ENCODE measurements at places on chromosomes 12 and 14.

DNA sequence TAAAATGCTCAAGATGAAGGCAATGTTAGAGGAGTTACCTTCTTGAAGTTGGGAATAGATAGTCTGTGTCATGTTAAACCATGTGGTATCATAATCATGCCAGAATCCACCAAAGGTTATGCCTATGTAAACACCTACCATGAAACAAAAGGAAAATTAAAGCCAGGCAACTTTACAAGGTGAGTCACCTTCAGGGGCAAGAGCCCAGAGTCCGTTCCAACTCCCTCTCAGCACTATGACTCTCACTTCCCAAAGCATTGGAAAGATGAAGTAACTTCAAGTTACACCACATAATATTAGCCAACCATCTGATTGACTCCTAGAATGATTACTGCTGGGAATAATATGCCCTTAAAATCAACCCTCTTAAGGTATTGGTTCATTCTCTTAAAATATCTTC lies 38.5 kb downstream of the CATSPERB start:
- DNase-seq, result no peak

- DNase-seq, result no peak
Observed at GRCh38 chr14:90940318-90940962, 120.0 kb downstream of the RPS6KA5 start.

GRCh38 chr14:29817767-29818405 lies 109.8 kb downstream of the PRKD1 start:
- no peak for DNase-seq

- no peak for DNase-seq
Observed at GRCh38 chr12:28413460-28414109, 223.3 kb downstream of the CCDC91 start.

- no peak for DNase-seq
Observed at GRCh38 chr12:132909030-132909368, 21.6 kb upstream of the CHFR start.

- DNase-seq, result no peak
Observed at GRCh38 chr14:44168566-44168965, 338.5 kb downstream of the FSCB start.

- no peak for DNase-seq
Observed at GRCh38 chr12:77299001-77299400, 233.6 kb upstream of the E2F7 start.

- no peak for DNase-seq
Observed at GRCh38 chr12:113066813-113067400, 10.4 kb downstream of the DTX1 start.

DNA sequence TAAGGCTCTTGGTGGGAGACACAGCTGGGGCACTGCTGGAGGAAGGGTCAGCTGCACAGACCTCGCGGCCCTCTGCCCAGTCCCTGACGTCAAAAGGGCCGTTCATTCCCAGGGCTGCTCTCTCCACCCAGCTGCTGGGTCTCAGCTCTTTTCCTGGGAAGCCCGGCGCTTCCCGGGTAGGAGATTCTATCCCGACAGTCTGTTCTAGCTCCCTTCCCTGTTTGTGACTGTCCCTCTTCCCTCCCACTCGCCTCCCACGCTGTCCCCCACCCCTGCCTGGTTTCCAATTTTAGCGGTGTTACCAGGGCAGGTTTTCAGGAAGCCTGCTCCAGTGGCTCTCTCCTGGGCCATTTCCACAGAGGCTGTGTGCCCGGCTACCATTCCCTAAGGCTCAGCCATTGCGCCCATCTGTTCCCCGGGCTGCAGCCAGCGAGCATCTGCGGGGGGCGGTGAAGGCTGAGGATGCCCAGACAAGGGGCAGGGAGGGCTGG lies 186.6 kb downstream of the CACNA1C start:
- DNase-seq, result no peak

GRCh38 chr14:105430565-105430964 lies 10.9 kb downstream of the MTA1 start:
- no peak for DNase-seq

GRCh38 chr14:44438221-44438620 lies 68.9 kb downstream of the FSCB start:
- DNase-seq, result no peak

DNA sequence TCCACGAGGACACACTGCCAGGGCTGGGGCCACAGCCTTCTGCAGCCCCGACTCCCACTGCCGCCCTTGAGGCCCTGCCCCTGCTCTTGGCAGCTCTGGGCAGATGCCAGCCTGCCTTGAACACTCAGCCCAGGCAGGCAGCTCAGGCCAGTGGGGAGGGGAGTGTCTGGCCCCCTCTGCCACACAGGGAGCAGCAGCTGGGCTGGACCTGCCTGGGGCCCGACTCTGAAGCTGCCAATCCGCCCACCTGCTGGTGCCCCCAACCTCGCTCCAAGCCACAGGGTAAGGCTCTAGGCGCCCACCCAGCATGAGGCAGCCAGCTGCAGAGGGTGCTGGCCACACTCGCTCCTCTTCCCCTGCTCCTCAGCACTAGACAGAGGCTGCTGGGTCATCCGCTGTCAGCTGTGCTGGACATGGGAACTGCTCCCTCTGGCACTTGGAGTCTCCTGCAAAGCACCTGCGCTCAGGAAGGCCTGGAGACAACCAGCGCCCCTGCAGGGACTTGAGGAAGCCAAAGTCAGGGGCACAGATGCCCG lies 24.6 kb upstream of the NUDT14 start:
- DNase-seq, result no peak

DNA sequence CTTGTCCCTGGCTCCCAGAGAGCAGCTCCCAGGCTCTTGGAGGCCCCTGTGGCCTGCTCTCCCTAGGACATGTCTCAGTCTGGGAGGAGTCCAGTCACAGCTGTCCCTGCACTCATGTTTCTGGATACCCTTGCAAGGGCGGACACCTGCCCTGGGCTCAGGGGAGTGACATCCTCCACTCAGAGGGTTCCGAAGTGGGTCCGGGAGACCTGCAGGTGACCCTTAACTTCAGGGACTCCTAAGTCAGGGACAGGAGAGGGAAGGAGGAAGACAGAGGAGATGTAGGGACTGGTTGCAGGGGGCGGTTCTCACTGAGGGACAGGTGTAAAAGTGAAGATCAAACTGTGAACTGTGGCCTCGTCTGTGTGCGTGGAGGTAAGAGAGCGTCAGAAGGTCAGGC lies 37.6 kb downstream of the CACNA2D4 start:
- DNase-seq, result no peak

GRCh38 chr14:95290871-95291431 lies 28.8 kb downstream of the CLMN start:
- no peak for DNase-seq

- DNase-seq, result no peak
Observed at GRCh38 chr12:41228066-41228820, 40.1 kb downstream of the PDZRN4 start.

- DNase-seq, result no peak
Observed at GRCh38 chr12:4228122-4228580, 45.4 kb upstream of the CCND2 start.

DNA sequence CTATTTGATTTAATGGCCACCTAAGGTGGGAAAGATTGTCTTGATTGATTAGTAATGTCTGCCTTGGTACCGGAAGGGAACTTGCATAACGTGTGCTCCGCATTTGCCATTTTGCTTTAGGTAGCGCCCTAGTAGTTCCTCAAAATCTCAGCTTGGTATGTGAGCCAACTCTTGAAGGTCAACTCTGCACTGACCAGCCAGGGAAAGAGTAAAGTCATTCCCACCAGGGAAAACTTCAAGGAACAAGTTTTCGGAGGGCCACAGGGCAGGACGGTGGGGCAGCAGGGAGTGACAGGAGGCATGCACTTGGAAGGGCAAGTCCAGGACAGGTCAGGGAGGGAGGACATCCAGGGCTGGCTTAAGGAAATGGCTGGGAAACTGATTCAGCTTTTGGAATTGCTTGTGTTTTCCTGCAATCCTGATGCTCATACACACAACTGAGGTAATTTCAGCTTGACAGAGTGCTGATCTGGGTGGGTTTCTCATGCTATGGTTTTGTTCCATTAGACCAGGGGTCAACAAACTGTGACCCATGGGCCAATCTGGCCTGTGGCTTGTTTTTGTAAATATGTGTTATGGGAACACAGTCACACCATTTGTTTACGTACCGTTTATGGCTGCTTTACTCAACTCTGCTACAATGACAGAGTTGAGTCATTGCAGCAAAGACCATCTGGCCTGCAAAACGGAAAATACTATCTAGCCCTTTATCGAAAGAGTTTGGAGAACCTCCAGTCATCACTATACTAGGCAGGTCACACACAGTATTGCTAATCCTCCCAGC lies 184.5 kb downstream of the RBM19 start:
- DNase-seq, result no peak

- DNase-seq, result no peak
Observed at GRCh38 chr14:89288114-89288513, 128.9 kb downstream of the FOXN3 start.

DNA sequence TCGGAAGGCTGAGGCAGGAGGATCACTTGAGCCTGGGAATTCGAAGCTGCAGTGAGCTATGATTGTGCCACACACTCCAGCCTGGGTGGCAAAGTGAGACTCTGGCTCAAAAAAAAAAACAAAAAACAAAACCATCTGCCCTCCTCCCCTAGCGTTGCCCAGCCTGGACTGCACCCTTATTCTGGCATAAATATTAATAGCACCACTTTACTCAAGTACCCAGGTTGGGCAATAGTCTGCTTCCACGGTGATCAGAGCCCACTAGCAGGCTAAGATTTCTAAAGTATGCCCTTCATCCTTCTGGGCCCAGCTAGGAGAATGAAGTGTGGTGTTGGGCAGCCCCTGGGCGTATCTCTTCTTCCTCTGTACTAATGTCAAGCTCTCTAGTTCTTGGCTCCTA lies 33.3 kb downstream of the KCTD10 start:
- no peak for DNase-seq

DNA sequence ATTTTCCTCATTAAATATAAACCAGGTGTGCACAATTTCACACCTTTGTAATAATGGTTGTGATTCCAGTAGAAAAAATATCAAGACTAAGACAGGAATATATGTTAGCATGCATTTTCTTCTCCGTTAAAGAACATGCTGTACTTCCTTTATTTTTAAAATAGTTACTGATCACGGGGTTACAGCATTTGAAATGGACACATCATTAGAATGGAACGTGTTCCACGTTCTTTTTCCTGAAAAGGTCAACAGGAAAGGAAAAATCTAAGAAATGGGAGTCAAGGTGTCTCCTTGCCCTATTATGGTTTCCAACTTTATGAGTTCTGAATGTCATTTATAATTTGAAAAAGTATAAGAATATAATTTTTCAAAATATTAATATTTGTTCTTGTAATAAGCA lies 1325.7 kb downstream of the SLC16A7 start:
- no peak for DNase-seq

DNA sequence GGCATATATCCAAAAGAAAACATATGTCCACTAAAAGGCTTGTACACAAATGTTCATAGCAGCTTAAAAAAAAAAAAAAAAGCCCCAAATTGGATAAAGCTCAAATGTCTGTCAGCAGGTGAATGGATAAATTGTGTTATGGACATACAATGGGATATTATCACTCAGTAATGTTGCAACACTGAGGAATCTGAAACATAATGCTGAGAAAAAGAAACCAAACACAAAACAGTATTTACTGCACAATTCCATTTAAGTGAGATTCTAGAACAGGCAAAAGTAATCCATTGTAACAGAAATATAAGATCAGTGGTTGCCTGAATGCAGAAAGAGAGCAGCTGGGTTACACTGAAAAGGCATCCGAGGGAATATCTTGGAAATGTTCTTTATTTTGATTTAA lies 117.9 kb downstream of the SLC15A5 start:
- DNase-seq, result no peak

DNA sequence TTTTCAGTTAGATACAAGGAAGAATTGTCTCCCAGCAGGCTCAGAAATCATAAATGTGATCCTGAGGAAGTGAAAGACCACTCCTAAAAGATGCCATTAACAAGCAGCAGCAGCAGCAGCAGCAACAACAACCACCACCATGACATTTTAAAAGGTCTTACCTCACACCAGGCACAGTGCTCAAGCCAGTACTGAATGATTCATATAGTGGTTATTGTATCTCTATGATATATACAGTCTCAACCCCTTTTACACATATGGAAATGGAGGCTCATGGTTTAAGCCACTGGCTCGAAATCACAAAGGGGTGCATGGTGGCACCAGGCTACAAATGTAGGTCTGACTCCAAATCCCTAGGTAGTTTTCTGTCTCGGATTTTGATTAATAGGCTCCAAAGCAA lies 126.9 kb downstream of the KTN1 start:
- no peak for DNase-seq

GRCh38 chr14:20606190-20606901 lies 15.2 kb upstream of the RNASE12 start:
- DNase-seq, result no peak

GRCh38 chr14:26987744-26988363 lies 390.0 kb upstream of the NOVA1 start:
- DNase-seq, result no peak

GRCh38 chr14:52692248-52692962 lies 3.0 kb downstream of the ERO1A start:
- no peak for DNase-seq

Measured in stimulated activated CD4-positive, alpha-beta T cell treated with anti-CD3 and anti-CD28 coated beads, Interleukin-12 subunit alpha, Interleukin-12 subunit beta, amount 100 ng/mL, for 24 hours (primary cell).